ENCODE measurements at places on chromosomes 4 and X.

DNA sequence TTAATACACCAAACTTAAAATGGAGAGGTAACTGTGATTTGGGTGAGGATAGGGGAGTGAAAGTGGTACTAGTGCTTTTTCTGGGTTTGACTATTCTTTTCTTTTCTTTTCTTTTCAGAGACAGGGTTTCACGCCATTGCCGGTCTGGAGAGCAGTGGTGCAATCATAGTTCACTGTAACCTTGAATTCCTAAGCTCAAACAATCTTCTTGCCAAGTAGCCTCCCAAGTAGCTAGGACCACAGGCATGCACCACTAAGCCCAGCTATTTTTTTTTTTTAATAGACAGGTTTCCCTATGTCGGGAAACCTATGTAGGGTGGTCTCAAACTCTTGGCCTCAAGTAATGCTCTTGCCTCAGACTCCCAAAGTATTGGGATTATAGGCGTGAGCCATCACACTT lies 3.0 kb upstream of the ARMCX4 start:
- no peak for DNase-seq

- no peak for DNase-seq
Measured at GRCh38 chr4:38366456-38366855, 297.5 kb upstream of the KLF3 start.

DNA sequence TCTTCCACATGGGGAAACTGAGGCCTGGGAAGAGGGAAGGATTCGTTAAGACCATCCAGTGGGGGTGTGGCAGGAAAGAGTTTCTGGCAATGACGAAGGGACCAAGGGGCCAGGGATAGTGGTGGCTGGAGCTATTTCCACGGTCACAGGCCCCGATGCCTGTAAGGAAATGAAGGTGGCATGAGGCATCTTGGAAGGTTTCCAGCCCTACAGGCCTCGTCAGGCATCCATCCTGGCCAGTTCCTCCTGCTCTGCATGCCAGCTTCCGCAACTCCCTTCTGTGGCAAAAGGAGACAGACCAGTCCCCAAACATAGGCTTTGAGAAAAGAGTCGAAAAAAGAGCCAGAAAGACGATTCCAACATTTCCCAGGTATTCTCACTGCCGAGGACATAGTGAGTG lies 9.2 kb upstream of the C4orf50 start:
- no peak for DNase-seq

DNA sequence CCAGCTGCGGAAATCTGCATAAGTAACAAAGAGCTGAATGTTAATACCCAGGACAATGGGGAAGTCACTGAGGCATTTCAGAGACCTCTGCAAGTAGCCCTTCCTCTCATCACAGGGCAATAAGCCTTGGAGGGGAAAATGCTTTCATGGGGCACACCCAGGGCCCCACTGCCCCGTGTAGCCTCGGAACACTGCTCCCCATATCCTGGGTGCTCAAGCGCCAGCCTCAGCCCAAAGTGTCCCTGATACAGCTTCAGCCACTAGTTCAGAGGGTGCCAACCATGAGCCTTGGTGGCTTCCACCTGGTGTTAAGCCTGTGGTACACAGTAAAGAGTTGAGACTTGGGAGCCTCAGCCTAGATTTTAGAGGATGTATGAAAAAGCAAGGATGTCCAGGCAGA lies 402.8 kb upstream of the CXorf51A start:
- no peak for DNase-seq

GRCh38 chrX:119382606-119383005 lies 16.5 kb upstream of the SLC25A43 start:
- DNase-seq, result no peak

GRCh38 chr4:88567591-88567990 lies 24.7 kb upstream of the HERC3 start:
- DNase-seq, result no peak

DNA sequence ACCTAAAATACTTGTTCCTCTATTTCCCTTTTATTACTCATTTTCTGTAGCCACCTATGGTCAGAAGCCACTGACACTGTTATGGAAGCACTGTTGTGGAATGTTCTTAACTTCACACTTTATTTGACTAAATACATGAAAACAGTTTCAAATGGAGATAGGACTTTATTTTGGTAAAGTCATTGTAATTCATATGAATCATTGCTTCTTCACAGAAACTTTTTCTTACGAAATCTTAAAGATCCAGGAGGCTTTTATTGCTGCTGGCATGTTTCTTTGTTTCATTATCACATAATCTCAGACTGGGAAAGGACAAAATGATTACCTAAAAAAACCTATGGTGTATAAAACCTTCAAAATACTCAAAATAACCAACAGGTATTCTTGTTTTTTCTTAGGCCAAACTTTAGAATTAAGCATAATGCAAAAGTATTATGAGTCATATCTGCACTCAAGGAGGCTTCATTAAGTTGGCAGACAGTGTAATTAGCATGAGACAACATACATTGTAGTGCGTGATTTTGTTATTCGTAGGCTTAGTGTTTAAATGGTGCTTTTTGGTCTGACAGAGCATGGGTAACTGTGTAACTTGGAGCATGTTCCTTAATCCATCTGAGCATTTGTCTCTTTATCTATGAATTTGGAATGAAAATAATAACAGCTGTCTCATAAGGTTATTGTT lies 58.0 kb downstream of the SH3BGRL start:
- no peak for DNase-seq

GRCh38 chr4:85725721-85726170 lies 250.8 kb downstream of the ARHGAP24 start:
- no peak for DNase-seq

DNA sequence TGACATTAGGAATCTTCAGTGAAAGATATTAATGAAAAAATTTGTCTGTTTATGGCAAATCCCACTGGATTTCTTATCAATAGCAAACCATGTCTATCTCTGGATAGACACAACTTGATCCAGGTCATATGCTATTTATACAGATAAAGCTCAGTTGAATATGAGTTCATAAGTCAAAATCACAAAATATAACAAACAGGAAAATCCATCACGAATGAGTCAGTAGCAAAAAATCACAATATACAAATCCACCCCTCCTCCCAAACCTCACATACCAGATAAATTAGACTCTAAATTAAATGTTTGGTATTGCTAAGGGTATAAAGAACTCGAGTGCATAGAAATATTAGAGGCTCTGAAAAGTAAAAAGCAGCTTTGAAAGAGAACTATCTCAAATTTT lies 420.5 kb downstream of the TLL1 start:
- DNase-seq, result no peak

GRCh38 chrX:115650916-115651315 lies 89.9 kb downstream of the PLS3 start:
- no peak for DNase-seq

DNA sequence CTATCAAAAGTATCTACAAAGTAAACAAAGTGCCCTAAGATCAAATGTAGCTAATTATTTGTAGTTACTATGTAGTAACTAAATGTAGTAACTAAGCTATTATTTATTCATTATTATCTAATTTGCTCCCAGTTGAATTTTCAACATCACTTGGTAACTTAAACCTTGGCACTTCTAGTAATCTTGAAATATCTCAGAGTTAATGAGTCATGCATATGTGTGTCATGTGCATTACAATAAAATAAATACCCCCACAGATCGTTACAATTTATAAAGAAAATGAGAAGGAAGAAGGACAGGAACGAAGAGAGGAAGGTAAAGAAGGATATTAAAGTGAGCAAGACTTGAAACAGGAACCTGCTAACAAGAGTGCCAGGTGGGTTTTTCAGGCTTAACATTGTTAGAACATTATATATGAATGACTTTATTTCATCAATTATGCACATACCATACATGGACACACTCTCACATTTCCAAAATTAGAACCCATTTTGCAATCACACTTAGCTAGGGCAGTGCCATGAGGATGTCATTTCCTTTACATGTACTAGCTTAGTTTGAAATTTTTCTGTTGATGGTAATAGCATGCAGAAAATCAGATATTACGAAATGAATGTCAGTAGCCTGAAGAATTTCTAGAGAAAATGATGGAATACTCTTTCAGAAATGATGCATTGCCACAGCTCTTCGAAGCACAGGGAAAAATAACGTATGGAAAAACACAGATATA lies 1670.4 kb upstream of the AGA start:
- DNase-seq, result no peak

- no peak for DNase-seq
Measured at GRCh38 chrX:133783274-133783673, 202.1 kb downstream of the GPC3 start.

- DNase-seq, result no peak
Measured at GRCh38 chrX:45063319-45064095, 137.2 kb downstream of the DIPK2B start.

- no peak for DNase-seq
Measured at GRCh38 chrX:145003443-145003842, 243.9 kb upstream of the SPANXN1 start.

- DNase-seq, result no peak
Measured at GRCh38 chrX:147917700-147918695, 6.3 kb downstream of the FMR1 start.

DNA sequence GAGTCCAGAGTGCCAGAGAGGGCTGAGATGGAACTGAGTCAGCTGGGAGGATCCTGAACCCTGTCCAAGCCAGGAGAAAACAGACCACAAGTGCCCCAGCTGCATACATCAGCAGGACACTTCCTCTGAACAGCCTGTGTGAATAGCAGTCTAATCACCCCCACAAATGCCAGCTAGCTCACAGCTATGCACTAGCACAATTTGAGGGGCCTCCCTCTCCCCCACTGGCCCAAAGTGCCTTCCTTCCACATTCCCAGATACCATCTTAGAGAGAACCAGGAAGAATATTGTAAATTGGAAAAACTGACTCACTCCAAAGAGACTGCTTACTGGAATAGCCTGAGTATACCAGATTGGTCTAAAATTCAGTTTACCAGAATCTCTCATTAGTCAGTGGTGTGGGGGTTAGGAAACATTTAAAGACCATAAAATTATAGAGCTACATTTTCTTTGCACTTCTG lies 292.6 kb upstream of the KLF3 start:
- no peak for DNase-seq

- no peak for DNase-seq
Measured at GRCh38 chrX:31838617-31839016, 766.8 kb upstream of the FTHL17 start.

DNA sequence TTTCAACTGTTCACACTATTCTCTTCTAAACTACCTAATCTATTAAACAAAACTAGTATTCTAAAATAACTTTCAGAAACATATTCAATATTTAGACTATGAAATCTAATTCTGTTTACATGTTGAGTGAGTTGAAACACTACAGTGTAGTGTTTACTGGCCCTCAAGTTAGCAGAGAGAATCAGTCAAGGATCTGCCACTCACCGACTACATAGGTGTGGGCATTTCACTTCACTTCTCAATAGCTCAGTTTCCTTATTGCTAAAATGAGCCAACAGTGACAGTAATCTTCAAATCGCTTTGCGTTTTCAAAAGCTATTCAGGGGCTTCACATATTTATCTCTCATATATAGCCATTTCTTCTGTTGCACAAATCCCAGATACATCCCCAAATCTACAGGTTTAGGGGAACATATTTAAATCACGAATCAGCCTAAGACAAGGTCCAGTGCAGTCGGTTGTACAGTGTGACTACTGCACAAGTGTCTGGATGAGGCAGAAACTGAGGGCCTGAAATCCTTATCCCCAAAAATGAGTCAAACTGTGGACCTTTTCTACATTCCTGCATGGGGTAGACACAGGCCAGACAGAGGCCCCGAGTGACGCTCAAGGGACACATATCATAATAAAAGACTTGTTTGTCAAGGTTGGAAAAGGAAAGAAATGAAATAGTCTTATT lies 129.8 kb downstream of the PPP3CA start:
- DNase-seq, result no peak

GRCh38 chr4:141849778-141850177 lies 213.4 kb downstream of the IL15 start:
- DNase-seq, result no peak

- no peak for DNase-seq
Measured at GRCh38 chr4:114046331-114046730, 66.9 kb upstream of the ARSJ start.

DNA sequence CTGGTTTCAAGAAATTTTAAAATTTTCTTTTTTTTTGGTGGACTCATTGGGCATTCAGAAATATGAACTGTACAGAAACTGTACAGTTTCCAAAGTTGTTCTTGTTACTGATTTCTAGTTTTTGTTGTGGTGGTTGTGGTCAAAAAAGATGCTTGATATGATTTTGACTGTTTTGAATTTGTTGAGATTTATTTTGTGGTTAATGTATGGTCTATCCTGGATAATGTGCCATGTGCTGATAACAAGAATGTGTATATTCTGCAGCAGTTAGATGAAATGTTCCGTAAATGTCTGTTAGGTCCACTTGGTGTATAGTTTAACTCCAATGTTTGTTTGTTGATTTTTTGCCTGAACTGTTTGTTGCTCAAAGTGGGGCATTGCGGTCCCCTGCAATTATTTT lies 127.6 kb upstream of the NUDT6 start:
- no peak for DNase-seq

DNA sequence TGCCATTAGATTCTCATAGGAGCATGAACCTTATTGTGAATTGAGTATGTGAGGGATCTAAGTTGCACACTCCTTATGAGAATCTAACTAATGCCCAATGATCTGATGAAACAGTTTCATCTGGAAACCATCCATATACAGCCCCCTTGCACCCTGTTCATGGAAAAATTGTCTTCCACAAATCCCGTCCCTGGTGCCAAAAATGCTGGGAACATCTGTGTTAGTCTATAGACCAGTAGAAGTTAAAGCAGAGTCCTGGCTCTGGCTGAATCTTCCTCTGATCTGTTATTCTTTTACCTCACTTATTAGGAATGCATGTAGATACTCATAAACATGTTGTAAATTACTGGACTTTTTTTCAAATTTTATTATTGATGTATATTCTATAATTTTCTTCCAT lies 29.2 kb downstream of the SULT1B1 start:
- no peak for DNase-seq

- no peak for DNase-seq
Measured at GRCh38 chrX:51334276-51334675, 1.7 kb downstream of the NUDT10 start.

DNA sequence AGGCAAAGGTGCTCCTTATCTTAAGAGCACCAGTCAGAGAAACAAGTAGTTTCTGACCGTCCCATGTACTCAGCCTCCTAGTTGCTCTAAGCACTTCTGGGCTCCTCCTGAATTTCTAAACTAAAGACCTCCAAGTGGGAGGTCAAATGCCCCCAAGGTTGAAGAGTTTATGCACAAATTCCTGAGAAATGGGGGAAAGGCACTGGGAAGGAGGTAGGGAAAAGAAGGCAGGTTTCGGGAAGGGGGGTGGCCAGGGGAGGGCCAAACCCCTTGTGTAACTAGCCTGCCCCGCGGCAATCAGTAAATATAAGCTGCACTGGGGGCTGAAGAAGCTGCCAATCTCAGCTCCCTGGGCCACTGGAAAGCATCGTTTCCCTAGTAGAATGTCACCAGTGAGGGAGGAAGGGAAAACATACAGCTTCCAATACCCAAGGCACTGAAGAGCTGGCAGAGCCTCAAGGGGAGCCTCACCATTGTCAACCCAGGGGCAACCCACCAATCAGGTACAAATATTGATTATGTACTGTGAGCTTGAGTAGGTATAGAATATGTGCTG lies 3.4 kb downstream of the FOXO4 start:
- no peak for DNase-seq

- DNase-seq, result no peak
Measured at GRCh38 chr4:153785910-153786721, 2.8 kb downstream of the SFRP2 start.

- DNase-seq, result no peak
Measured at GRCh38 chrX:134373736-134374135, 86.2 kb upstream of the HPRT1 start.

- no peak for DNase-seq
Measured at GRCh38 chrX:154115071-154115470, 17.6 kb upstream of the MECP2 start.

- DNase-seq, result no peak
Measured at GRCh38 chr4:9938933-9939332, 82.4 kb downstream of the SLC2A9 start.
